Left lobe of liver (tissue), 2 donors: ENCODE measurements at places on chromosomes 12 and 14. TPM values are rescaled to one million over a fixed set of nuclear protein-coding genes. Genes with fewer than 3 reads are reported as not detected.

- DNase-seq = no peak
Measured at GRCh38 chr12:76608070-76608469, 48.5 kb upstream of the OSBPL8 start.

DNA sequence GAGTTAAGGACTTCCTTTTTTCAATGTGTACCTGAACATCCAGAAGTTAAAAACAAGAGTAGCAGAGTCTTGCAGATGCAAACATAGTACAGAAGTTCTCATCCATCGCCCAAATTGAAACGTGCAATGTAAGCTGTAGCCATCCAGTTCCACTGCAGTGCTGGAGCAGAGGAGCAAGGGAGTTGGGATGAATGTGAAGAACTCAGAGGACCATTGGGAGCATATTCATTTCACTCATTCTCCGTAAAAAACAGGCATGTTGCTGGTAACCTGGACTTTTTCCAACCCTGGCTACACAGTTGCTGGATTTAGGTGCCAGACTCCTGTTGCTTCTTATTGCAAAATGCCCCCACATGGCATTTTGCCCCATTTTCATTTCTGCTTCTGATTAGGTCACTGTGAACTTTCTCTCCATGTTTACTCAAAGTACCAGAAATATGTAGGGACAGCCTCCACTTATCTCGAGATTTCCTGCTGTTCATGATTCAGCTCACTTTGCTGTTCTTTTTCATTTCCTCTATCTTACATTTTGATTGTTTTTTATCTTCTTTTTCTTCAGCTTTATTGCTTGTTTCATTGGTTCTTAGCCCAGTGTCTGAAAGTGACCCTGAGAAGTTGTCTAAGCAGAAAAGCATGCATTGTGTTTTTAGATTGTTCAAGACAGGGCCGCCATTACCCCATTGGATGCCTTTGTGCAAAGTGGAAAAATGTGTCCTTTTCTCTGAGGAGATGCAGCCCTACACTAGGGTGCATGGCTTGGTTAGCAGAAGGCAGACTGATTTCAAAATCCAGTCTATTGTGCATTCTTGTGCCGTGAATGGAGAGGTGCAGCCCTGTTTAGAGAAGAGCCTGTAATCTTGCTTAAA lies 109.0 kb upstream of the AMIGO2 start:
- no peak for DNase-seq

GRCh38 chr12:4031703-4032291 lies 158.6 kb upstream of the PARP11 start:
- DNase-seq = no peak

DNA sequence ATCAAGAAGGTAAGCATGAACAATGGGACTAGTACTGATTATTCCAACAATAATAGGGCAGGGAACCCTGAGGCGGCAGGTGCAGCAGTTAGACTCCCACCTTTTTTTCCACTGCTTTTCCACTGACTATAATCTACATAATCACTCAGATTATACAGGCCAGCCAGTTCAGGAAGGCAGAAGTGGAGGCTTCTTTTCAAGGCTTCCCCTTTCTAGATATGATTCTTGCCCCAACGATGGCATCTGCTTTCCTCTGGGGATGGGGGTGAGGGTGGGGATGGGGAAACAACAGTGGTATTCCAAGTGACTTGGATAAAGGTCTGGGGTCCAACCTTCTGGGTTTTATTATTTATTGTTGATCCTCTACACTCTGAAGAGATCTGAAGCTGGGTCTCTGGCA lies 331 bp downstream of the NCKAP1L start:
- DNase-seq = no peak

DNA sequence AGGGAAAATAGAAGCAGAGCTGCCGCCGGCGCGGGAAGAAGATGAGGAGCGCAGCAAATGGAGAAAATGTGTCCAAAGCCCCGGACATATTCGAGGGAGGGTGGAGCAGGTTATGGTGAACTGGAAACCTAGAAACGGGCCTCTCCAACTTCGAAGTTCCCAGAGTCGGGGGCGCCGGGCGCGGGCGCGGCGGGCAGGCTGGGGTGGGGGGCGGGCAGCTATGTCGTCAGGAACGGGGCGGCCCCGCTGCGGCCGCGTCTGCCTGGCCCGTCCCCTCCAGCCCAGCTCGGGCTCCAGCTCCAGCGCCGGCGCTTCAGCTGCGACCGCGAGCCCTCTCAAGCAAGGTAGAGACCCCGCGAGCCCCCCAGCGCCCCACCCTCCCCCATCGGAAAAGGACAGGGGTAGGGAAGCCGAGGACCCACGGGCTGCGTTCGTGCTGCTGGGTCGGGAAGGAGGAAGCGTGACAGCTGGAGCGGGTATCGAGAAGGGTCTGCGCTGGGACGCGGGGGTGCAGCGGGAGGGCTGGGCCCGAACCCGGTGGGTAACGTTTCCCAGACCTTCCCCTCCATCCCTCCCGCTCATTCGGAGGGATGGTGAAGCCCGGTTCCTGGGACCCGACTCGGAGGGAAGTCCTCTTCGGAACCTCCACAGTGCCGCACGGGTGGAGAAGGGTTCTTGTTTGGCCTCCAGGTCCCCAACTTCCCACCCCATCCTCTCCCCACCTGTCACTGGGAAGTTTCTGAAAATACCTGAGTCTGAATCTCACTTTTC lies 1.0 kb downstream of the DGKA start:
- peak; percentile 55 for DNase-seq

- DNase-seq = no peak
Measured at GRCh38 chr14:99381688-99382060, 99.0 kb downstream of the SETD3 start.

GRCh38 chr12:108341854-108342847 lies 3.0 kb upstream of the CMKLR1 start:
- DNase-seq = no peak

Gene SYNDIG1L
- total RNA-seq = not detected

DNA sequence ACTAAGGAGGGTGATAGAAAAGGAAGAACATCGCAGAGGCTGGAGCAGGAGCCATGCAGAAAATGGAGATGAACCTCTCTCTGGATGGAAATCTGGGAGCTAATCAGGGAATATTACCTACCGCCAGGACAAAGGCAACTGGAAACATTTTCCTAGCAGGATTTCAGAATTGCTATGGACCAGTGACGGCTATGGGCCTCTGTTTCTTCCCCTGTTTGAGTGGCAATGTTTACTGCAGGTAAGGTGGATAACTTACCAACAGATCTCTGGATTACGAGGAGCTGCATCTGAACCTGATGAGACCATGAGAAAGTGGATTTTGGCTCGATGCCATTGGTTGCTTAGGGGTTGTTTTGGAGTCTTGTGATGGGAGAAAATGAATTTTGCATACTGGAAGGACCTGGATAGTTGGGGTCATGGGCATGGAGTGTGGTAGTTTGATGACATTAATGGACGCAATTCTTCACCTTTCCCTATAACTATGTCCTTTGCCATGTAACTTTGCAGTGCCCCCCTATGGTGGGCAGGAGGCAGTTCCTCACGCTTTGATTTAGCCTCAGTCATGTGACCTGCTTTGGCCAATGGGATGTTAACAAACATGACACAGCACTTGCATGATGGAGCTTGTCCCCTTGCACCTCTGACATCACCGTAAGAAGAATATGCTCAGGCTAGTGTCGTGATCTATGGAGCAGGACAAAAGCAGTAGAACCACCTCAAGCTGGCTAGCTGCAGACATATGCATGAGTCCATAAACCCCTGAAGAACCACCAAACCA lies 51.1 kb downstream of the CALM1 start:
- no peak for DNase-seq

DNA sequence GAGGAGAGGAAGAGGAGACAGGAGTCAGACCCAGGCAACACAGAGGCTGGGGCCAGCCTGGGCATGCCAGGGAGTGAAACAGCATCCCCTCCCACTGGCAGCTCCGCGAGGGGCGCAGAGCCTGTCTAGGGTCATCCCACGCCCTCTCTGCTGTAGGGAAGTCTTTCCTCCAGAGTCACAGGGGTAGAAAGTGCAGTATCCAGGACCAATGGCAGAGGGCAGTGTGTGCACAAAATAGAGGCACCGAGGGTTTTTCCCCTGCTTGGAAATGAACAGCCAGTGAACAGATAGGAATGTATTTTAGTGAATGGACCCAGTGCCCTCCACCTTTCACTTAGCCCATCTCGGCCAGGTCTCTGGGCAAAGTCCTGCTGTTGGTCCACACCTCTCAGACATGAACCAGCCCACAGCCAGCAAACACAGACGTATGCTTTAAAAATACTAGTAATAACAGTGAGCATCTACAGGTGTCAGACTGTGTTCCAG lies 9.4 kb upstream of the KRT74 start:
- peak; percentile 74 for DNase-seq

Gene CLEC14A
- total RNA-seq = 5.7 TPM

Gene TBC1D30
- 2.1 TPM for total RNA-seq

GRCh38 chr12:125081427-125081826 lies 16.2 kb downstream of the AACS start:
- no peak for DNase-seq

- no peak for DNase-seq
Measured at GRCh38 chr14:22487401-22487800, 101.6 kb downstream of the DAD1 start.

- no peak for DNase-seq
Measured at GRCh38 chr14:85084344-85084743, 445.6 kb upstream of the FLRT2 start.

Gene SDR9C7
- not detected for total RNA-seq

DNA sequence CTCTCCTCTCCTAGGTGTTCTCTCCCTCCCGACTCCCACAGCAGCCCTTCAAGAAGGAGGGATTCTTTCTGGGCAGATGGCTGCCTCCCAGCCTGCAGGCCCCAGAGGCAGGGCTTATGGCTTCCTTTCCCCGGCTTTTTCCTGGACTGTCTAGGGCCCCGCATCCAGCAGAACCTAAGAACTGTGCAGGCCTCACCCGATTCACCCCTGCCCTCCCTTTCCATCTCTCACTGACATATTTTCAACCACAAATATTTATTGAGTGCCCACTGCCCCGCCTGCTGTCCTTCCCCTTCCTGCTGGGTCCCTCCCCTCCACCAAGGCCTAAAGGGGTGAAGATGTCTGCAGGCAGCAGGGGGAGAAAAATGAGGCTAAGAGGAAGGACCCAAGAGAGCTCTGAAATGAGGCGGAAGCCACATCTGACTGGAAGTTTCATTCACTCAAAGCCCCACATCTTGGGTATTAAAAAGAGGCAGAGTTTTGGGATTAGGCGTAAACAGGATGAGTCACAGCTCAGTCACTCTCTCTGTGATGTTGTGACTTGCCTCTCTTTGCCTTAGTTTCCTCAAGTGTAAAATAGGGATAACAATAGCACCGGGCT lies 2.9 kb downstream of the SCNN1A start:
- no peak for DNase-seq

Gene TAS2R10
- total RNA-seq = not detected

Gene HELB
- 1.1 TPM for total RNA-seq

Gene MYF6
- not detected for total RNA-seq

DNA sequence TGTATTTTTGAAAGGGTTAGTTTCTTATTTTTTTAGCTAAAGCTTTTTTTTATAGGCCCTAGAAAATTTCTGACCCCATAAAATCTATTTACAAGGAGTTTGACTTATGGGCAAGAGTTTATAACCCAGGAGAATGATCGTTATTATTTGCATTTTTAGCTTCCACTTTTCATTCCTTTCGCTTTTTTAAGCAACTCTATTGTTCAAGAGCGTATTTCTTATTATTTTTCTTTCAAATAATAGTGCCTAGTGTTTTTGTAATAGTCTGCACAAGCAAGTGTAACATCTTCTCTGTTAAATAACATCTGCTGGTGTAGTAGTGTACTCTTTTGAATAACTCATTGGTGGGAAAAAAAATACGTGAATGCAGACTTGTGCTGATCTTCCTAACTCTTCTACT lies 216.3 kb downstream of the ERC1 start:
- no peak for DNase-seq
